ENCODE measurements at places on chromosomes 11 and 22.

DNA sequence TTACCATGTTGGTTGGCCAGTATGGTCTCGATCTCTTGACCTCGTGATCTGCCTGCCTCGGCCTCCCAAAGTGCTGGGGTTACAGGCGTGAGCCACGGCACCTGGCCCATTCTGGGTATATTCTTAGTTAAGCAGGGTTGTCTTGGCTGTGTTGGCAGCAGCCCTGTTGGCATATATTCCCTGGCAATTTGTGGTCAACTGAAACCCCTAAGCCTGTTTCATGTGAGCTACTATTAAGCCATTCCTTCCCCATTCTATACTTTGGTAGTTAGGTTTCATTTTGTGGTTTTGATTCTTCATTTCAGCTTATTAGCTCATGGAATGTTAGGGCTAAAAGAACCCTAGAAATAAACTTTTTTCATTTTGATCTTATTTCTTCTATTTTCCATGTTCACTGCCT is 22.2 kb upstream of the IL18BP start:
- DNase-seq, result peak; percentile 17

- peak; percentile 82 for DNase-seq
These were observed at the start of gene ESAM for GRCh38 chr11:124762105-124762623. Gene ESAM, minus strand, starts transcription at chr11:124762290. Its CDS starts 136 bp downstream, at chr11:124762154.

DNA sequence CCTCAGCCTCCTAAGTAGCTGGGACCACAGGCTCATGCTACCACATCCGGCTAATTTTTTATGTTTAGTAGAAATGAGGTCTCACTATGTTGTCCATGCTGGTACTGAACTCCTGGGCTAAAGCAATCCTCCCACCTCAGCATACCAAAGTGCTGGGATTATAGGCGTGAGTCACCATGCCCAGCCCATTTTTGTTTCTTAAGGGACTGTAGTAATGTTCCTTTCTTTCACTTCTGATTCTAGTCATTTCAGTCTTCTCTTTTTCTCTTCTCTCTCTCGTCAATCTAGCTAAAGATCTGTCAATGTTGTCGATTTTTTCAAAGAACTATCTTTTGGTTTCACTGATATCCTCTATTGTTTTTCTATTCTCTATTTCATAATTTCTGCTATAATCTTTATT is 111.0 kb upstream of the APOA1 start:
- DNase-seq, result no peak

GRCh38 chr22:40430991-40431390 is 60.6 kb downstream of the SGSM3 start:
- DNase-seq, result no peak

DNA sequence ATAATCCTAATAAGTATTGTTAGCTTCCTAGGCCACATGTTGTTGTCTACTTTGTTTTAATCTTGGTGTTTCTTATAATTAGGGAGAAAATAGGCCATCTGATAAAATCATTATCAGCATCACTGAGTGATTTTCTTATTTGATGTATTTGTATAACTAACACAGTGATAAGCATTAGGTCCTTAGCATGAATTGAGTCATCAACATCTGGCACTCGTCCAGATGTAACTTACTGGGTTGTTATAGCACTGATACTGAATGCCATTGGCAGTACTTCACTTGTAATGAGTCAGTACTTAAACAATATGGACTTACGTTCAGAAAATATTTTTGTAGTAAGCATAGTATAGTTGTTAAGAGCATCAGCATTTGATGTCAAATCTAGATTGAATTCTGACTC is 16.2 kb downstream of the API5 start:
- peak; percentile 66 for DNase-seq

DNA sequence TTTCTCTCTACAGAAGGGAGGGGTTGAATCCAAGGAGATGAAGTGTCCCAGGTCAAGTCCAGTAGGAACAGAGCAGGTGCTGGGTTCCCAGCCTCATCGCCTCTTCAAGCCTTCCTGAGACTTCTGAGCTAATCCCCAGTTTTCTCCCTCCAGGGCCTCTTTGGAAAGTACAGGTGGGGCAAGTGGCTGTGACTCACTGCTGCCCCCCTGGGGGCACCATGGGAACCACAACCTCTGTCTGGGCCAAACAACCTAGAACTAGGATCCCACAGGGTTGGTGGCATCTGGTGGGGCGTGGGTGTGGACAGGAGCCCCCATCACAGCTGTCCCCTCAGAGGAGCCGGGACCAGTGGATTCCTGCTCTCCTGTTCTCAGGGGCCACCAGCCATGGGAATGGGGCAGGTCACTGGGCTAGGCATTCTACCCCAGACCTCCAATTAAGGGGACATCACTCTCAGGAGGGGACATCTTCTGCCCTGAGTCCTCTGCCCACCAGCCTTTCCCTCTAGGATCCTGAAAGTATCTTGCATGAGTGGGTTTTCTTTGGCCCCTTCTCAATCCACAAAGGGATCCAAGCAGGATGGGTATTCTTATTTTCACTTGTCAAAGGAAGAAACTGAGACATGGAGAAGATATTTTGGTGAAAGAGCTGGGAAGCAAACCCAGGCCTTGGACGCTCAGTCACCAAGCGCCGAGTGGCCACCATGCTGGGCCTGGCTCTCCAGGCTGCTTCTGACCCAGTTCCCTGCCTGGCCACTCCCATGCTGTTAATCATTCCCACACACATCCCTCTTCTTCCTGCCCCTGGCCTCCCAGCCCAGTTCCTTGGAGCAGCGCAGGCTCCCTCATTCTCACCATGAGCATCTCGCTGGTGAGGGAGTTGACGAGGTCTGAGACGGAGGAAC is 23.8 kb downstream of the LRRC10B start:
- peak; percentile 54 for DNase-seq

DNA sequence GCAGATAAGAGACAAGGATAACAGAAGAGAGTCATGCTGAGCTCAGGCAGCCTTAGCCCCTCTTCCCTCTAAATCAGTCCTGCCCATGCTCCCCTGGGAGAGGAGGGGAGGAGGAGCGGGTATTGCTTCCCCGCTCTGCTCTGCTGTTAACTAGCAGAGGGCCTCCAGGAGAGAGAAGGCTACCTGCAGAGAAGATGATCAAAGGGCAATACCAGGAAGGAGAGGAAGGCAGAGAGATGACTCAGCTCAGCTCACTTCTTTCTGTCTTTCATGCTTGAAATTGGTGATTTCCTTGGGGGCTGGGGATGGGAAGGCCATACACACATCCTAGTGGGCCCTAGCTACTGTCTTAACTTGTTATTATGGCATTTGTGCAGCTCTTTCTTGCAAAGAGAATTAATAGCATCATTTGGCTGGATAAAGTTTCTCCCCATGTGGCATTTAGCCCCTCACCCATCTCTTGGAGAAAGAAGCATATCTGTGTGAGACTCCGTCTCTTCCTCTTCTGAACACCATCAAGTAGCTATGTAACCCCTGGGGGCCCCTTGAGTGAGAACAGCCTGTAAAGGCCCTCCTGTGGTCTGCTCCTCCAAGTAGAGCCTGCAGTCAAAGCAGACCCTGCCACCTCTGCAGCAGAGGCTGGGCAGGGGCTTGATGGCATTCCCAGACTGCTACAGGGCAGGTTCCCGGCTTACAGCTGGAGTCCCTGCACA is 33.4 kb upstream of the AMOTL1 start:
- DNase-seq, result no peak

GRCh38 chr22:37909766-37910165 is 3.7 kb downstream of the MICALL1 start:
- DNase-seq, result no peak

- DNase-seq, result no peak
These were observed 17.3 kb downstream of the TRPM5 start for GRCh38 chr11:2426826-2427521.

- DNase-seq, result peak; percentile 52
These were observed 1.3 kb downstream of the GNG3 start for GRCh38 chr11:62708793-62709192.

Measured in hematopoietic multipotent progenitor cell treated with erythropoietin and hydrocortisone succinate and interleukin-3 and kit ligand, for 4 days (in vitro differentiated cells).